ENCODE measurements at places on chromosomes 2 and 18. TPM values are rescaled to one million over a fixed set of nuclear protein-coding genes. Genes with fewer than 3 reads are reported as not detected.
A peak's percentile ranks its signal among the peaks of the same experiment; 100 is the strongest.

The RAD51AP2 gene
- total RNA-seq: not detected

The FTCDNL1 gene
- total RNA-seq: 2.0 TPM

DNA sequence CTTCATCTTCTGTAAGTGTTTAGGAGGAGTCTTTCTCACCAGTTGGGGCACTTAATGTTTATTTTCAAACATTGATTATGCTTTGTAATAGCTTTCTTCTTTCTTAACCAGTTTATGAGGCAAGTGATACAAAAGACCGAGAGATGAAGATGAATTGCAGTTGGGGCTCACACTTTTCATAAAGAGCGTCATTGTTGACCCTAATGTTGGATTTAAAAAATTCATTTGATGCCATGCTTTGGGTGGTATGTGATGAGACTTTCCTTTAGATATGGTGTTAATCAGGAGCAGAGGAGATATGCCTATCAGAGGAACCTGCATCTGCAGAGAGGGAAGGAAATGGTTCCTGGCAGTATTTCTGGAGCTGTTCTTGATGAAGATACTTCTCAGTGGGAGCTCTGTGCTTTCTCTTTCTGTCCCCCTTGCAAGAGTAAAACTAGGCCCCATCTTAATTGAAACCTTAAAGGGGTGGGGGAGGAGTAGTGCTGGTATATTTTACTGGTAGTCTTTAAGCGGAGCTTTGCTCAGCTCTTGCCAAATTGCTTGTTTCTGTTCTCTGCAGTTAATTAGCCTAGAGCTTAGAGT is 2.3 kb downstream of the EML4 start:
- no peak overlapping the region for H3K27ac ChIP-seq
- no peaks in the 10 kb centered on the region for H3K27me3 ChIP-seq
- DNase-seq: no peak
- H3K4me1 ChIP-seq: no peaks in the 10 kb centered on the region

GRCh38 chr2:29222381-29223179 is 107.4 kb downstream of the CLIP4 start:
- no peaks in the 10 kb centered on the region for H3K27me3 ChIP-seq
- no peak for DNase-seq
- H3K4me1 ChIP-seq: no peaks in the 10 kb centered on the region
- H3K27ac ChIP-seq: no peak overlapping the region
- no peak overlapping the region for H3K4me3 ChIP-seq

- no peaks in the 10 kb centered on the region for H3K4me1 ChIP-seq
- H3K4me3 ChIP-seq: peak within 1 kb of the TSS; percentile 77
- no peaks in the 10 kb centered on the region for H3K36me3 ChIP-seq
- peak; percentile 67 for DNase-seq
- H3K27me3 ChIP-seq: peaks cover 95% of the 10 kb centered on the region
- H3K27ac ChIP-seq: no peak within 1 kb of the TSS
Observed at GRCh38 chr2:176122683-176123410, at the start of gene HOXD9. TSS of gene HOXD9 (plus strand) at chr2:176122719. CDS start at chr2:176122769, 50 bp downstream.

The TWIST2 gene
- 0.33 TPM for total RNA-seq

DNA sequence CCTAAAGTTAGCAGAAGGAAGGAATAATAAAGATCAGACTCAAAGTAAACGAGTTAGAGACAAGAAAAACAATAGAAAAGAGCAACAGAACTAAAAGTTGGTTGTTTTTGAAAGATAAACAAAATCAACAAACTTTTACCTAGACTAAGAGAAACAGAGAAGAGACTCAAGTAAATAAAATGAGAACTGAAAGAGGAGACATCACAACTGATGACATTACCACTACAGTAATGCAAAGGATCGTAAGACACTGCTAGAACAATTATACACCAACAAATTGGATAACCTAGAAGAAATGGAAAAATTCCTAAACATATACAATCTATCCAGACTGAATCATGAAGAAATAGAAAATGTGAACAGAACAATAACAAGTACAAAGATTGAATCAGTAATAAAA is 139.3 kb downstream of the CD226 start:
- no peaks in the 10 kb centered on the region for H3K4me1 ChIP-seq
- no peaks in the 10 kb centered on the region for H3K27me3 ChIP-seq
- DNase-seq: no peak

The ALKAL2 gene
- 0.48 TPM for total RNA-seq

DNA sequence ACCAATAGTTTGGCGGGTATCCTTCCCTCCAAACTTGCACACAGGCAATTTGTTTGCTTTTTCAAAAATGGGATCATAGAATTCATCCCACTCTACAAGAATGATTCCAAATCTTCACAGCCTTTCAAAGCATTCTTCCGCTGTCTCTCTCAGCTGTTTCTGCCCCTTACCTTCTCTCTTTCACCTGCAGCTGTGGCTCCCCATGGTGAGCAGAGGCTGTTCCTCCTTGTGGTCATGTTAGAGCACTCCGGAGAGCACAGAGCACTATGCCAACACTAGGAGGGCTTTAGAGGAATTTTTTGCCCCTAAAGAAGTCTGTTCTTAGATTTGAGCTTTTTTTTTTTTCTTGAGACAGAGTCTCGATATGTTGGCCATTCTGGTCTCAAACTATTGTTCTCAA is 30.4 kb downstream of the MTHFD2 start:
- no peak overlapping the region for H3K4me3 ChIP-seq
- DNase-seq: no peak
- H3K27me3 ChIP-seq: no peaks in the 10 kb centered on the region
- H3K36me3 ChIP-seq: peaks cover under 1% of the 10 kb centered on the region

The ARL6IP6 gene
- total RNA-seq: 27.3 TPM

The UGT1A3 gene
- not detected for total RNA-seq

- DNase-seq: no peak
- no peaks in the 10 kb centered on the region for H3K36me3 ChIP-seq
Observed at GRCh38 chr18:69956665-69957620, 9.3 kb upstream of the CD226 start.

DNA sequence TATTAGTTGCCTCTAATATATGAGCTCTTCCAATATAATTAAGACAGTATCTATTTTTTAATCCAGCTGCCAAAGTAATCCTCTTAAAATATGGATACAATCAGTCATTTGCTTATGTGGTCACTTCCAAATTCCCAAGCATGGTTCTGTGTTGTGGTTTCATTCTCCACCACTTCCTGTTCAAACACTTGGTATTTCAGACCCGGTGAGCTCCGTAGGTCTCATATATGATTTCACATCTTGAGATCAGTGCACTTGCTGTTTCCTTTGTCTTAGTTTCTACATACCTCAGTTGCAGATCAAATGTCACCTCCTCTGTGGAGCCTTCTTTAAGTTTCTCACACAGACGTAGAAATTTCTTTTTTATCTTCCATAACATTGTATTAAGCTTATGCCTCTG is 254.2 kb downstream of the KCNS3 start:
- H3K4me3 ChIP-seq: no peak overlapping the region
- H3K27me3 ChIP-seq: no peaks in the 10 kb centered on the region
- no peaks in the 10 kb centered on the region for H3K36me3 ChIP-seq
- DNase-seq: no peak
- no peak overlapping the region for H3K27ac ChIP-seq

- H3K4me3 ChIP-seq: peak overlapping the region; percentile 87
- no peaks in the 10 kb centered on the region for H3K36me3 ChIP-seq
- peaks cover 8% of the 10 kb centered on the region for H3K4me1 ChIP-seq
- H3K27ac ChIP-seq: no peak overlapping the region
- DNase-seq: peak; percentile 72
- no peaks in the 10 kb centered on the region for H3K27me3 ChIP-seq
Observed at GRCh38 chr2:12716032-12716281, 779 bp upstream of the TRIB2 start.

- no peaks in the 10 kb centered on the region for H3K36me3 ChIP-seq
- H3K4me1 ChIP-seq: no peaks in the 10 kb centered on the region
- H3K4me3 ChIP-seq: no peak overlapping the region
- H3K27me3 ChIP-seq: no peaks in the 10 kb centered on the region
Observed at GRCh38 chr2:34853646-34854045, 1254.5 kb upstream of the FAM98A start.

The GAREM1 gene
- total RNA-seq: 5.2 TPM

GRCh38 chr2:75292826-75293225 is 93.5 kb upstream of the TACR1 start:
- no peaks in the 10 kb centered on the region for H3K27me3 ChIP-seq
- no peak overlapping the region for H3K27ac ChIP-seq
- no peak overlapping the region for H3K4me3 ChIP-seq
- H3K4me1 ChIP-seq: no peaks in the 10 kb centered on the region
- DNase-seq: no peak

The GTF2A1L gene
- total RNA-seq: not detected

- no peak overlapping the region for H3K27ac ChIP-seq
- no peaks in the 10 kb centered on the region for H3K27me3 ChIP-seq
- H3K36me3 ChIP-seq: no peaks in the 10 kb centered on the region
Observed at GRCh38 chr2:78979380-78980151, 45.9 kb upstream of the REG3G start.

GRCh38 chr18:59143441-59143840 is 3.8 kb downstream of the SEC11C start:
- no peak overlapping the region for H3K4me3 ChIP-seq
- H3K27ac ChIP-seq: no peak overlapping the region

DNA sequence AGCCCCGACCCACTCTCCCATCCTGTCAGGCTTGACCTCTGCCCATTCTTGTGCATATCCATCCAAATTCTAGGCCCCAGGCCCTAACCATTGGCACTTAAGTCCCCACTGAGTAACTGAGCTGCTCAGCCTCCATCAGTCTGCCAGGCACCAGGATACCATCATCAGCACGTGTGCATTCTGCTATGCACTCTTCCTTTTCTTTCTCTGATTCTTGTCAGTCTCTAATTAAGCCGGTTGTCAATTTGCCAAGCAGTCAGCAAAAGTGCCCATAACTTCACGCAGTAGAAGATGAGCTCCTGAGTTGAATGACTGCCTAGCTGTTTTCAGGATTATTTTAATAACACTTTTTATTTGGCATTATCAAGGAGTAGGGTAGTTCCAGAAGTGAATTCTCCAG is 107.2 kb downstream of the FEZ2 start:
- H3K27ac ChIP-seq: no peak overlapping the region
- DNase-seq: no peak
- peaks cover 5% of the 10 kb centered on the region for H3K4me1 ChIP-seq
- H3K36me3 ChIP-seq: no peaks in the 10 kb centered on the region
- no peaks in the 10 kb centered on the region for H3K27me3 ChIP-seq

The COX7A2L gene
- 103 TPM for total RNA-seq

- H3K4me3 ChIP-seq: no peak overlapping the region
- no peaks in the 10 kb centered on the region for H3K36me3 ChIP-seq
- no peak for DNase-seq
- H3K27ac ChIP-seq: no peak overlapping the region
Observed at GRCh38 chr18:36903215-36903928, 74.4 kb downstream of the KIAA1328 start.

The FAM124B gene
- total RNA-seq: 0.83 TPM

The DOCK10 gene
- 0.79 TPM for total RNA-seq

The ATP6V1C2 gene
- 1.2 TPM for total RNA-seq

DNA sequence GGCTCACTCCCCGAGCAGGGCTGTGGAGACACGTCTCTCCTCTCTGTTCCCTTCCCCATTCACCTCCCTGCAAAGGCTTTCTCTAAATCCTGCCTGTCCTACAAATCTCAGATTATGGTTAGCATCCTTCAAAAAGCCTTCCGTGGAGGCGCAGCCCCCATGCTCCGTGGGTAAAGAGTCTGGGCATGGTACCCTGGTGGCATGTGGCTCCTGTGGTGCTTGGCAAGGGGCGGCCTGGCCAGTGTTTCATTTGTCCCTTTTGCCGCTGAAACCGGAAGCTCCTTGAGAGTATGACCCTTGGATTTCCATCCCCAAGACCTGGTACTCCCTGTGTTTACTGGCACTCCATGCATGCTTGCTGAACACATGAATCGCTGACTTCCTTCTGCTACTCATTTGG is 839.3 kb upstream of the SALL3 start:
- H3K4me3 ChIP-seq: peak overlapping the region; percentile 0
- H3K27ac ChIP-seq: no peak overlapping the region
- DNase-seq: no peak

DNA sequence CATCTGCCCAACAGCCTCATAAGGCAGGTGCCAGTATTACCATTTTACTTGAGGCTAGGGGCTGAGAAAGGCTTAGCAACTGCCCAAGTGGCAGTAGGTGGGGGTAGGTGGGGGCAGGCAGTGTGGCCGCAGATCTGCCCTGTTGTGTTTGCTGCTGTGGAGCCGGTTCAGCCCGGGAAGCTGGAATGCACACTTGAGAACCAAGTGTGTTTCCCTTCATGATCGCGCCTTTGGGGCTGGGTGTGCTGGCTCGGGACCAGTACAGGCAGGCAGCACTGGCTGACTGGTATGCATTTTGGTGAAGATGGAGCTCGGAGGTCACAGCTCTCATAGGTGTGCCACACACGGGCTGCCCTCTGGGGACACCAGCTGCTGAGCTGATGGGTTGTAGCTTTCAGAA is 85.1 kb downstream of the CABLES1 start:
- H3K27ac ChIP-seq: no peak overlapping the region
- DNase-seq: no peak
- no peaks in the 10 kb centered on the region for H3K27me3 ChIP-seq
- H3K4me3 ChIP-seq: no peak overlapping the region
- peaks cover 5% of the 10 kb centered on the region for H3K36me3 ChIP-seq

The HADHB gene
- total RNA-seq: 41.3 TPM

- no peak for DNase-seq
- no peaks in the 10 kb centered on the region for H3K4me1 ChIP-seq
- no peaks in the 10 kb centered on the region for H3K27me3 ChIP-seq
- no peak overlapping the region for H3K4me3 ChIP-seq
- H3K36me3 ChIP-seq: peaks cover 7% of the 10 kb centered on the region
Observed at GRCh38 chr2:27993402-27993787, 102.9 kb downstream of the BABAM2 start.

DNA sequence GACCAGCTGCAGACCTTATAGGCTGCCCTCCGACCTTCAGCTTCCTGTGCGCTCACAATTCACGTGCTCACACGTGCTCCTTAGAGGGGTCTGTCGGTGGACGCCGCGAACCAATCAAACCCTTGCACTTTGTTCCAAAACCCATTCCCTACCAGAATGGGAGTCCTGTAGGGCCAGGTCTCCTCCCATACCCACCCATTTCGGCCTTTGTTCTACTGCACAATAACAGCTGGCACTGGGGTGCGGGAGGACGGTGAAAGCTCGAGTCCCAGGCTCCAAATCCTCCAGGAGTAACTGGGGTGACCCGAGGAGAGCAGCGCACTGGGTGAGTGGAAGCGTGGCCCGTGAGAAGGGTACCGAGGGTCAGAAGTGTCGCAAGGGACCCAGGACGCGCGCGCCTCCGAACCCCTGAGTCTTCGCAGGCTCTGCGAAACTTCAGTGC is 13.0 kb downstream of the SIX3 start:
- peak; percentile 46 for DNase-seq
- no peaks in the 10 kb centered on the region for H3K36me3 ChIP-seq
- H3K4me3 ChIP-seq: peak overlapping the region; percentile 77
- peaks cover 63% of the 10 kb centered on the region for H3K27me3 ChIP-seq
- no peak overlapping the region for H3K27ac ChIP-seq

- no peak overlapping the region for H3K27ac ChIP-seq
- no peaks in the 10 kb centered on the region for H3K27me3 ChIP-seq
- no peak overlapping the region for H3K4me3 ChIP-seq
Observed at GRCh38 chr2:175049661-175050060, 44.5 kb upstream of the CHN1 start.

DNA sequence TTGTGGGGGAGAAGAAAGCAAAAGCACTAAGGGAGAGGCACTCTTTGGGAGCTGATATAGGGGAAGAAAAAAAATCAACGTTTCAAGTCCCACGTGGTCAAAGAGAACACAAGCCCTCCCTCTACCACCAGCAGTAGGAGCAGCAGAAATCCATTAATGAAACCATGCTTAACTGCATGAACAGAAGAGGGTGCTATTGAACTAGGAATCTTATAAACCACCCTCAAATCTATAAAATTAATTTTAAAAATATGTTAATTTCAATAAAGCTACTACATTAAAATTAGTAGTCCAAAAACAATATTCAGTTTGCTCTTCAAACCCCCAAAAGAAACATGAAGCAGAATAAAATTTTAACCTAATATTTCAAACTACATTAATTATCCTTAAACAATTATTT is 147.8 kb downstream of the TMEM18 start:
- H3K27me3 ChIP-seq: no peaks in the 10 kb centered on the region
- no peak for DNase-seq
- no peak overlapping the region for H3K27ac ChIP-seq
- no peaks in the 10 kb centered on the region for H3K36me3 ChIP-seq
